Coronary artery (tissue), 2 donors: ENCODE measurements at places on chromosomes 1 and 21.

GRCh38 chr1:41379738-41380130 is 18.5 kb downstream of the FOXO6 start:
- no peak for DNase-seq

DNA sequence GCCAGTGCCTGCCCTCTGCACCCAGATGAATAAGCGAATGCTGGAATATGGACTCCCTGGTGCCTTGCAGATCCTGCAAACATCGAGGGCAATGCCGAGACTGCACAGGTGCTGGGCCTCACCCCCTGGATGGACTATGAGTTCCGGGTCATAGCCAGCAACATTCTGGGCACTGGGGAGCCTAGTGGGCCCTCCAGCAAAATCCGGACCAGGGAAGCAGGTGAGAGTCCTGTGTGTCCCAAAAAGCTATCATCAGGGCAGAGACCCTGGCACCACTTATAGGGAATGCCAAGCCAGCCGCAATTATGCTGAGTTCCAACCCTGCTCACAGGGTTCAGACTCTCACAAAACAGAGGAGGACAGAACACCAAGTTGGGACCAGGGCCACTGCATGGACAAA is 17.2 kb downstream of the TMEM81 start:
- DNase-seq = peak; percentile 53

GRCh38 chr1:17633654-17634053 is 94.2 kb downstream of the ARHGEF10L start:
- no peak for DNase-seq

DNA sequence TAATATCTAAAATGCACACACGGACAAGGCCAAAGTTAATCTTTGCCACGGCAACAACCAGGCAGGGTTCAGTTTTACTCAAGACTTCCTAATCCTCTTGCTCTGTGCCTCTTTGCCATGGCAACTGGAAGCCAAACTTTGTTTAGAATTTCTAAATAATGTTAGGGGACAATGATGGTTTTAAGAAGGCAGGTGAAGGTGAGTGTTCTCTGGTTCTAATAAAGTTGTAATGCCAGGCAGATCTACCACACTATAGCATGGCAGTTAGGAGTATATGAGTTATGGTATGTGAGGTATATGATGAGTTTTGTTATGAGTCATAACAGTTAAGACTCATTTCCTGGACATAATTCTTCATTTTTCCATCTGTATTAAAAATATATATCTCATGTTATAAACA is 2.7 kb downstream of the PTPRC start:
- no peak for DNase-seq

- DNase-seq = peak; percentile 83
Measured at GRCh38 chr1:71047635-71048607, at the start of gene PTGER3. Gene PTGER3 (minus strand): TSS chr1:71047816. CDS start chr1:71047577, 239 bp downstream.

DNA sequence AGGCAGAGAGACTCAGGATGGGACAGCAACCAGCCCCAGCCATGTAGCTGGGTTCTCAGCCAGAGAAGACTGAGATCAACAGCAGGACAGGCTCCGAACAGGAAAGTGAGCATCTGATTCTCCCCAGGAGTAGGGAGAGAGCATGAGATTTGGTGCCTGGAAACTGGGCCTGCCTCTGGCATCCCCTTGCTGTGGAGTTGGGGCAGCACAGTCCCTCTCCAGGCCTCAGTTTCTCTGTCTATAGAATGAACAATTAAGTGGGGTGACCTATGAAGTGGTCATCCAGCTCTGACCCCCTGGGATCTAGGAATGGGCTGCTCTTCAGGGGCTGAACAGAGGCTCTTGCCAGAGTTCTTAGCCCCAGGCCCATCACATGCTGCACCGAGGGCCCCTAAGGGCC is 55.6 kb downstream of the KLHDC7A start:
- no peak for DNase-seq

DNA sequence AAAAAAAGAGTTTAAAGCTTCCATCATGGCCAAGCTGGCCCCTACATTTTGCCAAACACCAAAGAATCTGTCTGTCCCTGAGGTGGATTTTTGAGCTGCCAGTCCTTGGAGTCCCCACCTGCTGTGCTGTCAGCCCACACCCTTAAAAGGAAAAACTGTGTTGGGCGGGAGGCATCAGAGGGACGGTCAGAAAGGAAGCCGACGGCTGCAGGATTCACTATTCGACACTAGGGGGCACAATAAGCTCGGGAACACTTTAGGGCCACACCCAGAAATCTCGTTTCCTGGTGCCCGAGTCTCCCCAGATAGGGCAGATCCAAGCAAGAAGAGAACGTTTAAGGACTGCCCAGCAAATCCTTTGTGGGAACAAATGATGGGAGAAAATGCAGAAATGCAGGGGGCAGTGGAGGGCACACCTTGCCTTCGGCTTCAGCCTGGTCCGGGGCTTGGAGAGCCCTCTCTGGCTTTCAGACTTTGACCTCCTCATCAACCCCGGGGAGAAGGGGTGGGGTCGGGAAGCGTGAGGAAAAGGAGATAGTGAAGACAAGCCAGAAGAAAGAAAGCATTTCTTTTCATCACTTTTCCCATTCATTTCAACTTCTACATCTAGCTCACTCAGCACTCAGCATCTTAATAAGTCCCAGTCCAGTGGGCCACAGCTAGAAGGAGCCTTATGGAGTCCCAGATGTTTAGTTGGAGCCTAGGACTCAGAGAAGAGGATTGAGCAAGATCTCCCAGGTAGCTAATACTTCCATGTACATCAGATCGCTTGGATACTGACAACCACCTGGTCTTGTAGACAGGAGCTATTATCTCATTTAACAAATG is 5.0 kb upstream of the CTTNBP2NL start:
- peak; percentile 94 for DNase-seq

GRCh38 chr1:228143480-228144192 is 3.6 kb downstream of the GUK1 start:
- no peak for DNase-seq

DNA sequence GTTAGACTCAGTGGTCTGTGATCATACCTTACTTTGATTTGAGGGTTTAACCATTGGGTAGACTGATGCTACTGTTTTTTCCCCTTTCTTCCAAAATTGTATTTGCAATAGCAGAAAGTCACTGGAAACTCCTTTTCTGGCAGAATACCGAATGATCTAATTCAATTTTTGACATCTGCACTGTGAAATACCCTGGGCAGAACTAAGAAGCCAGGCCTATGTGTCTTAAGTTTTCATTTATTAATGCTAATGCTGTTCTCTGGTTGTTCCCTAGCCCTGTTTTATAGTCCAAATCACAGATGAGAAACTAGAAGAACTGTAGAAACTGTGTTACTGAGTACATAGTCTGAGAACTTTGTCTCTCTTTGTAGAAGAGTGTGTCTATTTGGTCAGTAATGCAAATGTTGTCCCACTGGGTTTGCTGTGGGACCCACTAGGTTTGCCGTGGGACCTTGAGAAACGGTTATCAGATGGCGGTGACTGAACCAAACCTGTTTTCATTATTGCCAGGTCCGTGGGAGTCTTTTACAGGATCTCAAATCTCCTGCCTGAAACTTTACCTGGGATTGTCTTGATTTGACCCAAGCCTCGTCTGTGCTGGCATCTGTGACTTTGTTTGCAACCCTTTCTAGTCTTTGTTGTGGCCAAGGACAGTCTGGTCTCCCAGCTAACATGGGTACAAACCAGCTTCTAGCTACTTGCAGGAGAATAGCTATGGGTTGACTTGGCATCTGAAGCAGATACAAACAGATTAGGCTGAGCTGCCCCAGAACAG is 41.4 kb downstream of the PEX14 start:
- no peak for DNase-seq

GRCh38 chr1:38852780-38853179 is 6.8 kb downstream of the RRAGC start:
- DNase-seq = no peak

- no peak for DNase-seq
Measured at GRCh38 chr1:53573522-53573921, 114.3 kb downstream of the DMRTB1 start.

GRCh38 chr1:117657031-117657430 is 51.2 kb downstream of the TENT5C start:
- DNase-seq = no peak

GRCh38 chr1:176926330-176927086 is 238.0 kb downstream of the ASTN1 start:
- no peak for DNase-seq

- no peak for DNase-seq
Measured at GRCh38 chr1:23083714-23084480, 64.6 kb downstream of the KDM1A start.

- DNase-seq = no peak
Measured at GRCh38 chr1:235206533-235207208, 45.6 kb upstream of the RBM34 start.

- no peak for DNase-seq
Measured at GRCh38 chr1:115078708-115079107, 10.6 kb downstream of the TSPAN2 start.

DNA sequence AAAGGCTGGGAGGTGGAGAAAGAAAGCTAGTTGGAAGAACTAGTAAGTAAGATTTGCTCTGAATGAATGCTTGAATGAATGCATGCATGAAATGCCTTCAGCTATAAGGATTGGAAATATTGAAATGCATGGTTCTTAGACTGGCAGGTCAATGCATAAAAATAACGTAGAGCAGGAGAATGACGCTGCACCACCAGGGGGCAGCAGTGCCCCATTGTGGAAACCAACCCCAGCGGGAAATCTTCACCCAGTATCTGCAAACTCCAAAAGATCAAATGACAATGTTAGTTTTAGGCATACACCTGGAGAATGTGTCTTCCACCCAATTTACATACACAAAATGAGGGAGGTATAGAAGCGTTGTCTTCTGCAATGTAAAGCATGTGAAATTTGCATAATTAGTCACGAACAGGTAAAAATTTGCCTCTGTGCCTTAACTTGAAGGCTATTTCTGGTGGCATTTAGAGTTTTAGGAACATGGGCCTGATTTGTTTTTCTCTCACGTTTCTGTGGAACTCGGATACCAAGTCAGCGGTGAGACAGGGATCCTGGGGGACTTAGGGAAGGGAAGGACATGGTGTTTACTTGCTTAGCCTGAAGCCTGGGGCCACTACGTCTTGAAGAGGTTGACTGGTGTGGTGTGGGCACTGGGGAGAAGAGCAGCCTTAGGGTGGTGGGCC is 78.6 kb downstream of the HHAT start:
- no peak for DNase-seq

DNA sequence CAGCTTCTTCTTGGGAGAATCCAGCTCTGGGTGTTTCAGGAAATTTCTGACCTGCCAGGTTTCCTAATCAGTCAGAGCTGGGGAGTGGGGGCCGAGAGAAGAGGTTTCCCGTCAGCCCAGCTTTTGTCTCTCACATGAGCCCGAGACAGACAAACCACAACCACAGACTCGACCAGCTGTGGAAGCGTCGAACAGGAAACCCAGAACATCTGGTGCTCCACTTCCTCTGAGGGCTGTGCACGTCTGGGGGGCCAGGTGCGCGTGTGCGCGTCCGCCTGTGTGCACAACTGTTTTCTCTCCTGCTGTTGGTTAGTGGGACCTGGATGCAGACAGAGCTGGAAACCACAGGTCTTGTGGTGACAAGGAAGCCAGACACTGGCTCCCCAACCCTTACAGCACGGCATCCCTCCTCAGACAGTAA is 113.0 kb upstream of the SLC25A33 start:
- no peak for DNase-seq

GRCh38 chr21:18937337-18937736 is 533.8 kb upstream of the TMPRSS15 start:
- DNase-seq = no peak

- DNase-seq = no peak
Measured at GRCh38 chr1:214957330-214958137, 125.0 kb upstream of the KCNK2 start.

GRCh38 chr21:25925936-25926335 is 191.2 kb downstream of the GABPA start:
- no peak for DNase-seq

- DNase-seq = no peak
Measured at GRCh38 chr1:245154429-245155271, at the start of gene KIF26B. Gene KIF26B (plus strand): TSS chr1:245154985. CDS start chr1:245155425, 440 bp downstream.

- DNase-seq = no peak
Measured at GRCh38 chr1:208108213-208108608, 136.0 kb downstream of the PLXNA2 start.

- DNase-seq = no peak
Measured at GRCh38 chr21:43332861-43333297, 94.1 kb downstream of the SIK1 start.

DNA sequence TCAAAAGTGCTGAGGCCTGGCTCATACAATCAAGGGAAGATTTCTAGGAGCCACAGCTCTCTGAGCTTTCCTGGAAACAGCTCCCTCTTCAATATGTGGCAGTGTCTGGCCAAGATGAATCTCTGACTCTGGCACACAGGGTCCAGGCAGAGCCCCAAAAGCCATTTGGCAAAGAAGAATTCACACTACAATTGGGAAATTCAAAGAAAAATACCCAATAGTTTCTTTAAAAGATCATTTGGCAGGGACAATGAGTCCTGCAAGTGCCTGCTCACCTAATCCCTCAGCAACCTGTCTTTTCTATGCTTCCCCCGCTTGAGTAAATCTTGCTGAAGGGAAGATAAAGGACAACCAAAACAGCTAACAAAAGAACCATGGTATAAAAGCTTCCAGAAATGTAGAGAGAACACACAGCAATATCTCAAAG is 124.6 kb downstream of the TGFBR3 start:
- DNase-seq = no peak

DNA sequence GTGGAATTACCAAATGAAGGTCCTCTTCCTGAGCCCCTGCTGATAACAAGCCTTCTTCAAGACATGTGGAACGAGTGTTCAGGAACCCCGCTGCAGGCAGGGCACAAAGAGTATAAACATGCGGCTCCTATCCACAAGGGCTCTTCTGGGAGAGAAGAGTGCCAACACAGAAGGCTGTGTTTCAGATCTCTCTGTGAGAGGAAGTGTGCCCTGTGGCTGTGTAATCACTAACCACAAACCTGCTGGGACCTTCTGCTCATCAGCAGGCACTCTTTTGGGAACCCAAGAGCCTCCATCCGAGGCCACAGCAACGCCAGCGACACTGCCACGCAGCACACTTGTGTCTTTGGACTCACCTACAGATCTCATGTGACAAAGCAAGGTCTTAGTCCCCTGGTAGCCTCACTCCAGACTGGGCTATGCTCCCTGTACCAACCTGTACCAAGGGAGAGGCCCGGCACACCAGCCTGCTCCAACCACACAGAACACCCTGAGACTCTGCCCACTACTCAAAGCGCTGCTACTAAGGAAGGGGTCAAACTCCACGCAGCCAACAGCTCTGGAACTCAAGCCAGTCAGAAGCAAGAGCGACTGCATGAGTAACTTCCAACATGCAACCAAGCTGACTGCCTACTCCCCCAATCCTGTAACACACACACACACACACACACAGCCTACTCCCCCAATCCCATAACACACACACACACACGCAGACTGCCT is 7.8 kb downstream of the PTTG1IP start:
- DNase-seq = no peak

- DNase-seq = no peak
Measured at GRCh38 chr1:54114001-54114400, 38.8 kb downstream of the CDCP2 start.

- DNase-seq = peak; percentile 73
Measured at GRCh38 chr1:12555411-12556367, 62.3 kb downstream of the DHRS3 start.

GRCh38 chr1:203628201-203629015 is 1.8 kb downstream of the ATP2B4 start:
- peak; percentile 84 for DNase-seq

DNA sequence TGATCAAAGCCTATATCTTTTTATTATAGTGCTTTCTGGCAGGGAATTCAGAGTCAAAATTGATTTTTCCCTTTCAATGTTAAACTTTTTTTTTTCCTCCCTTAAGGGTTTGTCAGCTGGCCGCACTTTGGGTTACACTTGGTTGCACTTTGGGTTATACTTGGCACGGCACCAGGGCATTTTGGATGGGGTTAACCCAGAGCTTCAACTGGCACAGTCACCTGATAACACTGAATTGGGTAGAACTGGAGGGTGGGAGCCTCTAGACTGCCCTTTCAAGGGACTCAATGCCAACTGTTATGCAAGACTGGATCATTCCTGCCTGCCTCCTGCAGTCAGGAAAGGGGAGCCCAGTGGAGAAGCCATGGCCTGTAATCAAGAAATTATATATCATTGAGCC is 211.5 kb downstream of the KCNJ6 start:
- no peak for DNase-seq
